ENCODE measurements at places on chromosomes 6 and 20.

DNA sequence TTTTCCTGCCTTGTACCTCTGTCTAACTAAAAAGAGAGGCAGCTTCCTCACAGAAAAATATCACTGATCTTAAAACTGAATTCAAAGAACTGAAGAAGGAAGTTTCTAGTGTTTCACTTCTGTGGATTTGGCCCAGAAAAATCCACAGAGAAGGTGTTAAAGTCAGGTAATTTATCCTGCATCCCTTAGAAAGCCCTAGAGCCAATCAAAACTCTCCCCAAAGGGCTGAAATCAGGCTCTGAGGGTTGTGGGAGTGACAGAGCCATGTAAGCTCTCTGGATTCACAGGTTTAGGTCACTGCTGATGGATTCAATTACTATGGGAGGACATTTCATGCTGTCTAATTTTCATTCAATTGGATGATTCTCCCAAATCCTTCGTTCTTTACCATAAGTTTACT, 152.3 kb downstream of the OR2B2 start:
- no peak for DNase-seq

DNA sequence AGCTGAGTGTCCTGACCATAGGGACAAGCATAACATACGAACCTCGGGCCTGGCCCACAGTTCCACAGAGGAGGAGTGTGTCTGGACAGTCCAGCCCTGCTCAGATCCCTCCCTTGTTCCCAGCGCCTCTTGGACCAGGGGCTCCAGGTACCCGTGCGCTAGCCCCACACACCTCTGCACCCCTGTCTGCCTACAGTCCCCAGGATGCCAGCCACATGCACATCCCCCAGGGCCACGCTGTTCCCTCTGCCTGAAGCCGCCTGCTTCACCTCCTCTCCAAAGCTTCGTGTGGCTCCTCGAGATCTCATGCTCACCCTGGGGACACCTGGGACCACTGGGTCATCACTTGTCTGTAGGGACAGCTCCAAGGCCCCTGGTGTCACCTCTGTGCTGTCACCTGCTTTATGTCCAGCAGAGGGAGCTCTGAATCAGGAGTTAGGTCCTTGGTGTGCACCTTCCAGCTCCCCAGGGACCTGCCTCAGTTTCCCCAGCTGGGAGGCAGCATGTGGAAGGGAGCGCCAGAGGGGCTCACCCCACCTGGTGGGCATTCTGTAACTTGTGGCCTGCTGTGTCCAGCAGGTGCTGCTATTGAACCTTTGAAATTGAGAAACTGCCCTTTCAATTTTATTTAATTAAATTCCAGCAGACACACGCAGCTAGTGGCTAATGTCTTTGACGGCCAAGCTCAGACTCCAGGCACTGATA, 7.3 kb upstream of the YTHDF1 start:
- peak; percentile 12 for DNase-seq

DNA sequence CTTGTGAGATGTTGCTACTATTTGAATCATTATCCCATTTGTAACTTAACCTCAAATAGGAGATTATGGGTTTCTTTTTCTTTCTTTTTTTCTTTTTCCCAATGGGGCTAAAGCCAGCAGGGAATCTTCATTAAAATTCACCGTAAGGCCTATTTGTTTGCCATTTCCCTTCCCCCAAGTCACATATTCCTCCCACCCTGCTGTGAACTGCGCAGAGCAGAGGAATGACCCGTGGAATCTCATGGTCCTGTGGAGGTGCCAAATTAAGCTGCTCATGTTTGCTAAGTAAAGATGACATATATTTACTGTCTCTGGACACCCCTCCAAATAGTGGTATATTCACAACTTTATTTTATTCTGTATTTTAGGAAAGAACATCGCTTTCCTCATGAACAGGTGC, 699.3 kb downstream of the RNF144B start:
- DNase-seq = no peak

DNA sequence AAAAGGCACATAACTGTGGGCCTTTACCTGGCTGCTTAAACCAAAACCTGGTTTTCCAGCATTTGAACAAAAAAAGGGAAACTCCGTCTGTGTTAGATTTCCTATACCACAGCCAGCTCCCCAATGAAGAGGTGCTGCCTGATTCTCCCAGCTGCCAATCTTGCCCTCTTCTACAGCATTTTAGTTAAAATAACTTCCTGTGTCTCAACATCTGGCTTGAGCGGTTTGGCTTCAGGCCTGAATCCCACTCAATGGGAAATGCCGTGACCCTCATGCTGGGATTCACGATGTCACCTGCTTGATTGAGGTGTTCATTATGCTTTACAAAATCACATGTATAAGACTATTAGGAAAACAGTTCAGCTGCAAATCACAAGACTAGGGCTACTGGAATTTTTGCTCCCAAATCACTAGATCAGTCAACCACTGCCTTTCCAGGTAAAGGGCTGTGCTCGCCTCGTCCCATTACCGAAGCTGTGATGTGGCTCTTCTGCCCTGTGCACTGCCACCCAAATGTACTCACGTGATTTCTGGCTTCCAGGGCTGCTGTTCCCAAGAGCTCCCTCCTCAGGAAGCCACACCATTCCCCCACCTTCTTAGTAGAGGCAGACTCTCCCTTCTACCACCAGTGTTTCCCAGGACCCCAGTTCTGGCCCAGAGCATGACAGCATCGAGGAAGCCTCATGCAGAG, 94.6 kb downstream of the PSMG4 start:
- no peak for DNase-seq

GRCh38 chr20:10271494-10272219, 53.0 kb downstream of the SNAP25 start:
- no peak for DNase-seq

DNA sequence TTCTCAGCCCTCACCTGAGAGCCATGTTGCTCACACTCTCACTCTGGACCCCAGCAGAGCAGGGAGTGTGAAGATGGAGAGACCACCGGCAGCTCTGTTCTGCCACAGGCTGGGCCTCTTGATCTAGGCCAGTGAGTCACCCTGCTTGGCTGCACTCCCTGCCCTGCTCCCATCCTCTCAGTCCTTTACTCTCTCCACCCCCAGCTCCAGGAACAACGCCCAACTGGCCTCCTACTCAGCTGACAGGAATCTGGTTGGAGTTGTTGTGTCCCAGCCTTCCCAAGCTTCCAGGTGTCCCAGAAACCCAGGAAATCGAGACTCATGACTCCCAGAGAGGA, at the start of gene PSORS1C1:
Gene PSORS1C1, plus strand, starts transcription at position 260 of the 338 bp plus-strand sequence. CDS start 14,833 bp downstream, outside the sequence.
- no peak for DNase-seq
